Fibroblast of mammary gland (primary cell): ENCODE measurements at places on chromosomes 5 and 9.

DNA sequence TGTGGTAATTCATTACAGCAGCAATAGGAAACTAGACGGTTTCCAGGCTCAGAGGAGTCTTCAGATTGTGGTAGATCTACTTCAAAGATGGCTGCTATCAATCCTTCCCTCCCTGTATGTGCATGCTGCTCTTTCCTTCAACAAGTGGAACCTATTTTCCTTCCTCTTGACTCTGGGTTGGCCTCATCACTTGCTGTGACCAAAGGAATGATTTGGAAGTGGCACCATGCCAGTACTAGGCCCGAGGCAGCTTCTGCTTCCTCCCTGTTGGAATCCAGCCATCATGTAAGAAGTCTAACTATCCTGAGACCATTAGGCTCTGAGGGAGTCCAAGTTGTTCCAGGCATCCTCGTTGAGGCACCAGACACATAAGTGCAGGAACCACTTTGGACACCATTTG, 46.5 kb upstream of the MCTP1 start:
- no peak for DNase-seq

- peak; percentile 93 for DNase-seq
Measured at GRCh38 chr5:128228521-128228920, 145.0 kb downstream of the SLC12A2 start.

GRCh38 chr5:68803881-68804319, 289.9 kb upstream of the SLC30A5 start:
- DNase-seq: no peak

- DNase-seq: no peak
Measured at GRCh38 chr5:96789794-96790330, 17.9 kb downstream of the ERAP1 start.

DNA sequence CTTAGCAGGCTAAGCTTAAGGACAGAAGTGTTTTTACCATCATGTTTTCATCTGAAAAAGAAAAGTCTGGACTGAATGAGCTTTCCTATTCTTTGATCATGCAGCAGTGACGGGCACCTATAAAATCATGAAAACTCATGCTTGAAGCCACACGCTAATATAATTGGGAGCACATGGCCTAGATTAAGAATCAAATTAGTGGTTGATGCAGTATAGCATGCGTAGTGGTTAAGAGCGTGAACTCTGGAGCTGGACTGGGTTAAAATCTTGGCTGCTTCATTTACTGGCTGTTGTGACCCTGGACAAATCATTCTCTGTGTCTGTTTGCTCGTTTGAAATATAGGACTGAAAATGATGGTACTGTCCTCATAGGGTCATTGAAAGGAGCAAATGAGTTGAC, 49.9 kb upstream of the IL13 start:
- DNase-seq: no peak

DNA sequence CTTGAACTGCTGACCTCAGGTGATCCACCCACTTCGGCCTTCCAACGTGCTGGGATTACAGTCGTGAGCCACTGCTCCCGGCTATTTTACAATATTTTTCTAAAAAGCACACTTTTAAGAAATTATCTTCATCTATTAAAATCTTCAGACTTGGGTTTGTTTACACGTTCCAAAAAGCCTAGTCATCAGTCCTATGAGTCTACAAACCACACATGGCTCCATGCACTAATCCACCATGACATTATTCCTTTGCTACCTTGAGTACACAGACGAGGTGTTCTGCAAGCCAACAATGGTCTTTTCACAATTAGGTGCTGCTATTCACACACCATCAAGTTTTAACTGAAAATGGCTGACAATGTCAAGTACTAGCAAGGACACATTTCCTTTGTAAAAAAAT, 41.0 kb downstream of the TRPM6 start:
- DNase-seq: peak; percentile 5

GRCh38 chr5:138051441-138052296, 18.8 kb upstream of the FAM13B start:
- DNase-seq: no peak

DNA sequence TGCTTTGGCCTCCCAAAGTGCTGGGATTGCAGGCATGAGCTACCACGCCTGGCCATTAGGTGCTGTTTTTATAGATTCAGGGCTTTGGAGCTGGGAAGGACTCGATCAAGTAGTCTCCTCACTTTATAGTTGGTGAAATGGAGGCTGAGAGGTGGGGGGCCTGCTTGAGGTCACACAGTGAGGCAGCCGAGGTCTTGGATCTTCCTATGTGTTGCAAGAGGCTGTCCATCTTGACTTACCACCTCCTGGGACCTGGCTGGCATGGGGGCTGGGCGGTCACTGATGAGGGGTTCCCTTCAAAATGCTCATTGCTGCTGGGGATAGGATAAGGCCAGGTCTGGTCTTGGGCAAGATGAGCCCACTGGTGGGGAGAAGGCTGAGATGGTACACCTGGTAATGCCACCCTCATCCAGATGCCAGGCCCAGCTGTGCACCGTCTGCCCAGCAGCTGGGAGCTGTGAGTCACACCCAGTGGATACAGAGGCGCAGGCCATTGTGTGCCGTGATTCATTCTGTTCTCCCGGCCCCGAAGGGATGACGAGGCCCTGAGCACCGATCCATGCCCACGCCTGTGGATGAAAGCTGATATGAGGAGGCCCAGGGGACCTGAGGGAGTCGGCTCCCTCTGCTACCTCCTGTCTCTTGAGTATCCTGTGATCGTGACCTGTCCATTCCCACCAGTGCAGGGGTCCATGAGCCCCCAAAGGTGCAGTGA, 10.5 kb upstream of the NDST1 start:
- DNase-seq: peak; percentile 95

DNA sequence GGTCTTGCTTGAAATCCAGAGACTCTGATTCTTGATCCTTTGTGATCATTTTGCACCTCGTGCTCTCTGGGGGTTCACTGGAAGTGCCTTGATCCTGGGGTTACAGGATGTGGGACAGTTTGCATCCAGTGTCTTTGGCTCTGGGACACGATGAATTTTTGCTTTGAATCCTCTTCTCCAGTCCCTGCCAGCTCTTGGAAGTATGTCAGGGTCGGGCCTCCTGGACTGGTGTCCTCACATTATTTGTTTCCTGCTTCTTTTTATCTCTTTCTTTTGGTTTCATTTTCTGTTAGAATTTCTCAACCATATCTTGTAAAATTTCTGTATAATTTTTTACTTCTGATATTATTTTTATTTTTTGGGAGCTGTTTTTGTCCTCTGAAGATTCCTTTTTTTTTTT, 34.2 kb downstream of the SECISBP2 start:
- no peak for DNase-seq

- no peak for DNase-seq
Measured at GRCh38 chr5:17402289-17403121, 95.5 kb upstream of the TAF11L2 start.

DNA sequence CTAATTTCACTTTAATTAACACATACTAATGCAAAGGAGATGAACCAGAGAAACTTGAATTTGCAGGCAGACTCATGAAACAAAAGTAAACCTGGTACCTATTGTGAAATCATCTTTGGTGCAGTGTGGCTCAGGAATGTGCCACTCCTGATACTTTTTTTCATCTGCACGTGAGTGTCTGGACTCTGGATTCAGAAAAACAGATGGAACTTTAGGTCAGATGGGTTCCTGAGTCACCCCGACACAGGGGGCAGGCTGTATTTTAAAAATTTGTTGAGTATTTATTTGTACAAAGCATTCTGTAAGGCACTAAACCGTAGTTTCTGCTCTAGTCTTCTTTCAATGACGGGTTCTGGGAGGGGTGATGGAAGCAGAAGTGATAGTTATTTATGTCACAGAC, 52.2 kb upstream of the TUT7 start:
- peak; percentile 97 for DNase-seq

- no peak for DNase-seq
Measured at GRCh38 chr5:38284384-38284783, 26.0 kb downstream of the EGFLAM start.

- peak; percentile 14 for DNase-seq
Measured at GRCh38 chr5:36874465-36874864, 2.1 kb upstream of the NIPBL start.

DNA sequence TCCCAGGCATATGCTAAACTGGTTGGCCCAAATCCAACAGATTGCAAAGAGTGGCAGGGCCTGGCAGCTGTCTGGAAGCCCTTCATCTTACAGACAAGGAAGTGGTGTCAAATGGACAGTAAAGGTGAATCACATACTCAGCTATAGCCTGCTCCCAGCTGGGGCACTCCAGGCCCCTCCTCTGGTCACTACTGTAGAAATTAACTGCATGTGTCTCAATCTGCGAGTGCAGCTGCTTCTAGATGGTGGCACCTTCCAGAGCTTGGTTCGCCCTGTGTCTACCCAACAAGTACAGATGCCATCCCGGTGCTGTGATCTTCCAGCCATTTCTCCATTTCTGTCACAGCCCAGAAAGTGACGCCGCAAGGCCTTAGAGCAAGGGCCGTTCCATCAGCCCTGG, 50.2 kb downstream of the OTULIN start:
- no peak for DNase-seq

DNA sequence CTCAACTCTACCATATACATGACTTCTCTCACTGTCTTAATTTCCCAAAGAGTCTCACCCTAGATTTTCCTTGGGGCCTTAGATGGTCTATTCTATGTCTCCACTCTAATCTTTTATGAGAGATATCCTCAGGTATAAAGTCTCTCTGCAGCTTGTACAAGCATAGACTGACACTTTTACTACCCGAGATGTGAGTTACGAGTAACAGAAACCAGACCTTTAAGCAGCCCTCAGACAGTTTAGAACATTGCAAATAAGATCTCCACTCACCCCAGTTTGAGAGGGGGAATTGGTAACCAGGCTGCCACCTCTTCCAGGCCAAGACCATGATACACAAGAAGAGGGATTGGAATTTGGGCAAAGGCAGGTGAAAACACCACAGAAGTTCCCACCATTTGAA, 542.5 kb downstream of the TLE4 start:
- no peak for DNase-seq

- DNase-seq: no peak
Measured at GRCh38 chr9:28394774-28395173, 821.5 kb upstream of the C9orf72 start.

DNA sequence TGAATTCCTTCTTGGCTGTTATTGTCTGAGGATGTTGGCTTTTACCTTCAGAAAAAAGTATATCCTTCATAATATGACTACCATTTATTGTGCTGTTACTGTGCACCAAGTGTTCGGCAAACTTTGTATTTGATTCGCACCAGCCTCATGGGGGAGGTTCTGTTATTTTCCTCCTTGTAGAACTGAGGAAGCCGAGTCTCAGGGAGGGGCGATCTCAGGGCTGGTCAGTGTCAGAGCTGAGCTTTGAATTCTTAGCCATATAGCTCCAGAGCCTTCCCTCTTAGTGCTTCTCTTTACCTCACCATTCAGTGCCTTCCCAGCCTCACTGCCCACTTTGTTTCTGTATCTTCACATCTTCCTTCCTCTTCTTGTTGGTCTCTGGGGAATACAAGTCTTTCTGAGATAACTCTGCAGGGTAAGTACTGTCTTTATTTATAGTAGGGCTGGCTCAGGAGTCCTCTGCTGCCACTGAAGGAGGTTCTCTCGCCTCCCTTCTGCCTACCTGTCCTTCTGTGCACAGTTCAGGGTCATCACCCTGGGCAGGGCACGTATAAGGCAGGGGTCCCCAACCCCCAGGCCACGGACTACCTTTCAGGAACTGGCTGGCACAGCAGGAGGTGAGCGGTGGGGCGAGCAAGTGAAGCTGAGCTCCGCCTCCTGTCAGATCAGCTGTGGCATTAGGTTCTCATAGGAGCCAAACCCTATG, 48.4 kb downstream of the GALNT10 start:
- no peak for DNase-seq

DNA sequence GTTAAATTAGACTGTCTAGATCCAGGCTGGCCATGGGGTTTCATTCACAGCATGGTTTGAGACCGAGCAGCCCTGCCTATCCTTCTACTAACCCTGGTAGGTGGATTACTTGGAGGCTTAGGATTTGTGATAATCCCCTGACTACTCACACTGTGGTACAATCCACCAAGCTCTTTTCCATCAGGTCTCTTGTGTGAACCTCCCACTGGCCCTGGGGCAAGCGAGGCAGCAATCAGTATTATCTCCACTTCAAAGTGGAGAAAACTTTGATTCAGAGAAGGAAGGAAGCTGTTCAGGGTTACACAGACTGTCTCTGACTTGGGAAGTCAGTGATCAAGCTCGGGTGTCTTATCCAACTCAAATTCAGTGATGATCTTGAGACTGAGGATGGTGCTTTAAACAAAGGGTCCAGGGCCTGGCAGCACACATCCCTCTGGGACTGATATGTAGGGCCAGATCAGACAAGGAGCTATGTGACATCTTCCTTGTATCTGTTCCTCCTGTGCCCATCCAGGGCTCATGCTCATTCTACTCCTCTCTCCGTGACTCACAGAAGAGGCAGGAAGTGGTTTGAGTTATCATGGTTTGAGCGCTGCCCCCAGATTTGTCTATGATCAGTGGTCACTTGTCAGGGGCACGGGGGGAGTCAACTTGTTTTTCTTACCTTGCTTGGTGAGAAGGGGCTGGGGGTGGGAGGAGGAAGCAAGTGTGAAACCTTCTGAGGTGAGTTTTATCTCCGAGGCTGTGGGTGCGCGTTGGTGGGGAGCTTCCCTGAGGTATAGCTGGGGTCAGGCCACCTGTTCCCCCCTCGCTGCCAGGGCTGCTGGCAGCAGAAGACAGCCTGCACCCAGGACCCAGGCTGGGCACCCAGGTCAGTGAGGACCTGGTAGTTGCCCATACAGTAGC, 48.6 kb downstream of the RGS3 start:
- peak; percentile 40 for DNase-seq

GRCh38 chr9:129306318-129306973, 128.4 kb upstream of the IER5L start:
- no peak for DNase-seq

DNA sequence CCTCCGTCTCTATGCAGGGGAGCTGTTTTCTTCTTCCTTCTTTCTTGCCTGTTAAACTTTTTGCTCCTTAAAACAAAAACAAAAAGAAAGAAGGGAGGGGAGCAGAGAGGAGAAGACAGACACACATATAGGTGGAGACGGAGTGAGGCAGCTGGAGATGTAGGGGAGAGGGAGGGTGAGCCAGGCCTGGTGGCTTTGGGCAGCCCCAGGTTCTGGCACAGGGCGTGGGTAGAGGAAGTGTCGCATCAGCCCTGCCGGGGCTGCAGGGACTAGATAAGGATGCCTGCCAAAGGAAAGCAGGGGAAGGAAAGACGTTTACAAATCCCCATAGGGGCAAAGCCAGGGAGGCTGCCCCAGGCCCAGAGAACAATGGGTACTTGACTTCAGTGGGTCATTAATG, 38.7 kb upstream of the PTGS1 start:
- DNase-seq: no peak

DNA sequence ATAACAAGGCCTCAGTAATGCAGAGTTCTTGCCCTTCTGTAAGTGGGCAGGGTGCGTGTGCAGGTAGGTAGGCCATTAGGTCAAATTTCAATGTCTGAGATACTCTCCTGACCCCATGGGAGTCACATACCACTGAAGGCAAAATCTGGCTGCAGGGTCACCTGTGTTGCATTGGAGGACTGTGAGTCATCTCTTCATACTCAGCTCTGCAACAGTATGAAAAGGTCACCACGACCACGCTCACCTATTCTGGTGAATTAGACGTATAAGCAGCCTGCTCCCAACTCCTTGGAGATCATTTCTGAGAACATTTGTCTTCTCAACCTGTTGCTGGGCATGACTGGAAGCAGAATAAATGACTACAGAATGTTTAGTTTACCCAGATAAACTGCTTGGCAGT, 599.8 kb downstream of the PDE4D start:
- no peak for DNase-seq

- DNase-seq: no peak
Measured at GRCh38 chr5:147072622-147073021, 162.2 kb upstream of the STK32A start.
